ENCODE measurements at places on chromosomes 3 and 15.

- DNase-seq, result no peak
These were observed 21.9 kb upstream of the ARNT2 start for GRCh38 chr15:80382285-80382684.

DNA sequence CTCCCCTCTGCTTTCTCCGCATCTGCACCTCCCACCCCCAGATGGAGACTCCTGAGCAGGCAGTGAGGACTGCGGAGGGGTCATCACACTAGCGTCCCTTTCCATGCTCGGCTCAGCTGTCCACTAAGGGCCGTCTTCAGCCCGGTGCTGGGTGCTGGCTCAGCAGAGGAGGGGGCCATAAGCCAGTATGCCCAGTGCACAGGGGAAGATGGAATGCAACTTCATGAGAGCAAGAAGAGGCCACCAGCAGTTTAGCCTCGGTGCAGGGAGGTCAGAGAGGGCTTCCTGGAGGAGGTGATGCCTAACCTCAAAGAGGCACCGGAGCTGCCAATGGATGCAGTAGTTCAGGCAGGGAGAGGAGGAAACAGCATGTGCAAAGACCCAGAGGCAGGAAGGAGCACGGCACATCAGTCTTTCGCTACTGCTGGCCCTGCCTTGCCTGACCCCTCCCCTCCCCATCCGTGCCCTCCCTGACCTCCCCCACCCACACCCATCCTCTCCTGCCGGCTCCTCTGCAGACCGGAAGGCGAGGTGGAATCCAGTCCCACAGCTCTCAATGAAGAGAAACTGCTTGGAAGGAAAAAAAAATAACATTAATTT is 15.2 kb upstream of the PLXND1 start:
- no peak for DNase-seq

DNA sequence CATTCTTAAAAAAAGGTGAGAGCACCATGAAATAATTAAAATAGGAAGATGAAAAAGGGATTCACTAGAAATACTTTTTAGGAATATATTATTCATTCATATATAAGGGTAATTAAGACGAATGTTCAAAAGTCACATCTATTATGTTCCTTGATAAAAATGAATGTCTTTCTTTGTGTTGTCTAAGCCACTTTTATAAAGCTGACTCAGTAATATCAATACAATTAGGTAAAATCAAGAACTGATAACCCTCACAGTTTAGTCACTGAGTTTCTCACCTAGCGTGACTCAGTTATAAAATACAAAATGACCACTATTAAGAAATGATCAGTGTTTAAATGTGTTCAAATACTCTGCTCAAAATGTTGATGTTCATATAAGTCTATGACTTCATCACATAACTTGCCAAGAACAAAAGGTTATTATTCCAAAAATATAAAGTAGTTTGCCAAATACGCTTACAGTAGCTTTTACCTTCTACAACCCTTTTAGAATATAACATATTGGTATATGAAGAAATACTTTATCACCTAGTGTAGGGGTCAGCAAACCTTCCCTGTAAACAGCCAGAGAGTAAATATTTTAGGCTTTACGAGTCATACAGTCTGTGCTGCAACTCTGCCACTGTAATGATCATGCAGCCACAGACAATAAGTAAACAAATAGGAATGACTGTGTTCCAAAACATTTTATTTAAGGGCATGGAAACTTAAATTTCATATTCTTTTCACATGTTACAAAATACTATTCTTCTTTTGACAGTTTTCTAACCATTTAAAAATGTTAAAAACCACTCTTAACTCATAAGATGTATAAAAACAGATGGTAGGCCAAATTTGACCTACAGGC is 369.8 kb downstream of the TBC1D5 start:
- DNase-seq, result no peak

DNA sequence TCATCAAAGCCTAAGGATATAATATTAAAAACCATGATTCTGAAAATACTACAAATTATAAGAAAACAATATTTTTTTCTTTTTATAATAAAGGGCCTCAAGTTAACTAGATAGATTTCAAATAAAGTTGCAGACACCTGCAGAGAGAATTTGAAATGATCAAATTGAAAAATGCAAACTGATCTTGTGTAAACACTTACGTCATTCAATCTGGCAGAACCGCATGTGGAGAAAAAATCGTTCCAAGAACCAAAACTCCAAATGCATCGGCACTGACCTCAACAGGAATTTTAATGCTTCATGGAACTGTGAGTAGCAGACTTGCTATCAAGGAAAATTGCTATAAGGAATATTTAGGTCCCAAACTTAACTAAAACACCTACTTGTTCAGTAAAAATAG is 17.2 kb downstream of the CPA3 start:
- DNase-seq, result no peak

- DNase-seq, result no peak
These were observed 28.6 kb downstream of the SOX14 start for GRCh38 chr3:137792626-137793271.

DNA sequence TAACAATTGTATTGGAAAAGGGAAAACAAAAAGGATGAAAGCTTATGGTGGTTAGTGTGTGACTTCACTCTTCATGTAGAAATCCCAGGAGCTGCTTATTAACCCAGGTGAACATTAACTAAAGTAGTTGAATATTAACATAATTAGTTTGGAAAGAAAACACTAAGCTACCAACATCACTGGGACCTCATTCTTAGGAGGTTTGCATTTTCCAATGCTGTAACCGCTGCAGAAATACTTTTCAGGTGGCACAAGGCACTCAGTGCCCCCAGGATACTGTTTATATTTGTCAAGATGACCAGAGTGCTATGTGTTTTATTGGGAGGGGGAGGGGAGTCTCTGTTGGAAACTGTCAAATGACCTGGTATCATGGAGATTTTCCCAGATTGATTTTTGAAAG is 25.9 kb upstream of the VILL start:
- DNase-seq, result no peak

- peak; percentile 19 for DNase-seq
These were observed at the start of gene PLD1 for GRCh38 chr3:171809861-171810628. PLD1 (minus strand) TSS chr3:171810483; CDS start chr3:171738051, 72,432 bp downstream.

- DNase-seq, result no peak
These were observed 6.9 kb downstream of the PLA2G4D start for GRCh38 chr15:42087460-42087859.

DNA sequence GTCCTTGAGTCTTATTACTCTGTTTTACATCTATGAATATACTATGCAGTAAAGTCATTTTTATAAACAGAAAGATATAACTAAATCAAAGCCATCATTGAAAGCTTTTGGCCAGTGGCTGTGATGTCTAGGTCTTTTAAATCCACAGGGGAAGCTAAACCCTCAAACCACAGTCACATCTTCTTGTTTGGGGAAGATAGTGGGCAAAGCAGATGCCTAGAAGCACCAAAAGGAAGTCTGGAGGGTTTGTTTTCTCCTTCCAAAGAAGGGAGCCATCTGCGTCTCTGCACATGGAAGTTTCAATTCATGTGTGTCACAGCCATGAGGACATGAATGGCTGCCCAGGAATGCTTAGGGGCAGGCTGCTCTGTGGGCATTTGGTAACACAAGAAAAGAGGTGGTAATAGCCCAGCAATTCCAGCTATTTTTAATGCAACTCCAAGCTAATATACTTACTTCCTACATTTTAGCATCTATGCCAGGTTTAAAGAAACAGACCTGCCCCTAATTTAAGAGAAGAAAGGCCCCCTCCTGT is 322.2 kb downstream of the SLC9A9 start:
- no peak for DNase-seq

DNA sequence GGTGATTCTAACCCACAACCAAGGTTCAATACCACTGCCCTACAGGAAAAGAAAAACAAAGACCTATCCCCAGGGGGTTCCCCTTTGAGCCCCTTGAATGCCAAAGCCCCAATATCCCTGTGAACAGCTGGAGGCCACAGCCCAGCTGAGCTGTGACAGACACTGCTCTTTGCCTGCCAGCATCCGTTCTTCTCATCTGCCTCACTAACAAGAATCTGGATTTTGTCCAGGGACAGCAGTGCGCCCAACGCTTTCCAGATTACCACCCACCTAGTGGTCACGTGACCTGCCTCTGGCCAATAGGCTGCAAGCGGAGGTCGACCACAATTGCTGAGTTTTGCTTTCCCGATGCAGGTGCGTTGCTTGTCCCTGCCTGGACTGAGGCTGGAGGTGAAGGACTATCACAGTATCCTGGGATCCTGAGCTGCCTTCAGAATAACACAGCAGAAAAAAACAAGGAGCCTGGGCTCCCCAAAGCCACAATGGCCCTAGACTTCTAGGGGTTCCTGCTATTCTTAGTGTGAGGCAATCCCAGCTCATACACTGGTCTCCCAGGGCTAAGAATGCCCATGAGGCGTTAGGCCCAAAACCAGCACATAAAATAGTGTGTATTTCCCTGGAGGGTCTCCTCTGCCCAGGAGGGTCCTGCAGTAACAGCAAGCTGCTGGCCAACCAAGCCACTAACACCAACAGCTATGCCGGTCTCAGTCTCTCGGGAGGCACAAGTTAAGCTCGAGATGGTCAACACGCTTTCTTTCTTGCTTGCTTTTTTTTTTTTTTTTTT is 13.8 kb downstream of the BDH1 start:
- no peak for DNase-seq

GRCh38 chr15:77069521-77070121 is 1.3 kb downstream of the TSPAN3 start:
- no peak for DNase-seq

DNA sequence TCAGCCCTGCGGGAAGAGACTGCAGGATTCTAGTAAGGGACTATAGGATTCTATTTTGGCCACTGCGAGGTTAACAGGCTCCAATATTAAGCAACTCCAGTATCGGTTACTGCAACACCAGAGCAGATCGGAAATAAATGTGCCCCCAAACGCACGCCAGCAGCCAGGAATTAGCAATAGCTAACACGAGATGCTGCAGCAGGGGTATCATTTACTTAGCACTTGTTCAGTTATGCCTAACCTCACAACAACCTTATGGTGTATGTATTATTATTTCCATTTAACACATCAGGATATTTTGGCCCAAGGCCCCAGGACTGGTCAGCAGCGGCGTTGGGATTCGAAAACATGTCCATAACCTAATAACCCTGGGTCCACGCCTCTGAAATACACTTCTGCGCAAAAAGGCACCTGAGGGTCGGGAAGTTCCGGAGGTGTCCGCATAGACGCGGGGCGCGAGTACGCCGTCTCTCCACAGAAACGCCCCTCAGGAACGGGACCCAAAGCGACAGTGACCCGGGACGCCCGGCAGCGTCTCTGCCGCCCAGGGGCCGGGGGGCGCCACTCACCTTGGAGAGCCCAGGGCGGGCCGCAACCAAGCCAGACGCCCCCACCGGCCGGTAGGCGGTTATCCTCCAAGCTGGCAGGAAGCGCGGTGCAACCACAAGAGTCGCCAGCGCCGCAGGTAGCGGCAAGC is 681 bp downstream of the PIK3CB start:
- DNase-seq, result peak; percentile 34

DNA sequence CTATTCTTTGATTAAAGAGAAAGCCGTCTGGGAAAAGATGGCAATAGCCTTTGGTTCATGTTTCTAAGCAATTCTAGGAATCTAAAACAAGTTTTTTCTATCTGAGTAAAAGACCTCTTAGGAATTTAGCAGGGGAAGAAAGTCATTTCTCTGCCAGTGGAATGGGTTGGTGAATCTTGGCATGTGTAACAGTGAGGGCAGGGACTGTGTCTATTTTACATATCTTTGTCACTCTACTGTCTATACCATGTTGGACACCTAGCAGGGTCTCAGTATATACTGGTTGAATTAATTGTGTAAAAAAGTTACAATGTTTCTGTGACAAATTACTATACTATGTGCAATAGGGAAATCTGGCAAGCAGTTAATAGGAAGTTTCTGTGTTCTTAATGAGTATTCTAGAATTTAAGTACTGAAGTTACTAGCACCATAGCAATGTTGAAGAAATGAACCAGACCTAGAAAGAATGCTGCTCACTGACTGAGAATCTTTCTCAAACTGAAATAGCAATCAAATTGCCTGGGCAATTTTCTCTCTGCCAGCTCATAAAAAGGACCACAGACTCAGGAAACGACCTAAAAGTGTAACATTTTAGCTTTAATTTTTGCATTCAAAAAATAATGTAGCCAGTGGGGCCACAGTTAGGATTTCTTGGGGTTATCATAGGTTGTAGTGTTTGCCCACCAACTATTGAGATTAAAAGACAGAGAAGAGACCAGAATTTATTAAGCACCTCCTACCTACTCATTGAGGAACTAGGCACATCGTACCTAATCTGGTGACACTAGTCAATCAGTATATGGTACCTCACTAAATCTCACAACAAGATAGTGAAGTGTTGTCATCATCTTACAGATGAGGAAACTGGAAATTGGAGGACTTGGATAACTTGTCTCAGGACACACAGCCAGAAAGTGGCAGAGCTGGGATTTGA is 56.2 kb upstream of the LEKR1 start:
- no peak for DNase-seq

DNA sequence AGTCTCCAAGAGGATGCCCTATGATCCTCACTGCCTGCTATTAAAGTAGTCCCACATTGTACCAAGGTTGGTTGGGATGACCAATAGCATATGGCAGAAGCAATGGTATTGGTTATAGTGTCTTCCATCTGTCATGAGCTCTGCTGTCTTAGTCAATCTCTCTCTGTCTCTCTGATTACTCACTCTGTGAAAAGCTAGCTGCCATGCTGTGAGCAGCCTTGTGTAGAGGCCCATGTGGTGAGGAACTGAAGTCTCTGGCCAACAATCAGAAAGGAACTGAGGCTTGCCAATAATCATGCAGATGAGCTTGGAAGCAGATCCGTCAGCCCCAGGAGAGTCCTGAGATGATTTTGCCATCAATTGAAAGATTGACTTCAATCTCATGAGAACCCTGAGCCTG is 60.3 kb upstream of the CFAP161 start:
- DNase-seq, result no peak

GRCh38 chr3:182276512-182276911 is 516.8 kb upstream of the ATP11B start:
- DNase-seq, result no peak

- no peak for DNase-seq
These were observed 165.4 kb upstream of the KCNH8 start for GRCh38 chr3:18982920-18983319.

DNA sequence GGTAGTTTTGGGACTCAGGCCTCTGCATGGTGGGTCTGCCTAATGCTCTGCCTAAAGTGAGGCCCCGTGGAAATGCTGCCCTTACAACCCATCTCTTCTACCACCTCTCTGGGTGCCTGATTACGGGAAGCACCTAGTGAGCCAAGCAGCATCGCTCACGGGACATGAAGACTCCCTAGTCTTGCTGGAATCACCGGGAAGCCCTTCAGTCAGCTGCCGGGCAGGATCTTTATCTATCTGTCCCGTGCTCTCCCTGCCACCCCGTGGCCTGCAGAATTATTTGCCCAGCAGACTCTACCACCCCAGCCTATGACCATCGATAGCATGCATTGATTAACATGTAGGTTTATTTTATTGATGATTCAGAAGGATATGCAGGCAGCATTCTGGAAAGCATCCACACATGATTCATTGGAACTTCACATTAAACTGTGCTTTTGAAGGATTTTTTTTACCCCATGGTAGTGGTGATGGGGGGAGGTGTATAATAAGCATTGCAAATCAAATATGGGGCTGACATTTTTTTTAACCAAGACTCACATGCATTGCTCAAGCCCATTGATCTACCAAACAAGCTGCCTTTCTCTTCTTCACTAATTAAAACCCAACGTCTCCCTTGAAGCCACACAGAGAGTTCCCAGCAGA is 63.1 kb downstream of the ATP2B2 start:
- DNase-seq, result no peak
